ENCODE measurements at places on chromosomes 7 and 10.

- DNase-seq: no peak
Measured at GRCh38 chr7:2736411-2736914, 48.5 kb downstream of the AMZ1 start.

DNA sequence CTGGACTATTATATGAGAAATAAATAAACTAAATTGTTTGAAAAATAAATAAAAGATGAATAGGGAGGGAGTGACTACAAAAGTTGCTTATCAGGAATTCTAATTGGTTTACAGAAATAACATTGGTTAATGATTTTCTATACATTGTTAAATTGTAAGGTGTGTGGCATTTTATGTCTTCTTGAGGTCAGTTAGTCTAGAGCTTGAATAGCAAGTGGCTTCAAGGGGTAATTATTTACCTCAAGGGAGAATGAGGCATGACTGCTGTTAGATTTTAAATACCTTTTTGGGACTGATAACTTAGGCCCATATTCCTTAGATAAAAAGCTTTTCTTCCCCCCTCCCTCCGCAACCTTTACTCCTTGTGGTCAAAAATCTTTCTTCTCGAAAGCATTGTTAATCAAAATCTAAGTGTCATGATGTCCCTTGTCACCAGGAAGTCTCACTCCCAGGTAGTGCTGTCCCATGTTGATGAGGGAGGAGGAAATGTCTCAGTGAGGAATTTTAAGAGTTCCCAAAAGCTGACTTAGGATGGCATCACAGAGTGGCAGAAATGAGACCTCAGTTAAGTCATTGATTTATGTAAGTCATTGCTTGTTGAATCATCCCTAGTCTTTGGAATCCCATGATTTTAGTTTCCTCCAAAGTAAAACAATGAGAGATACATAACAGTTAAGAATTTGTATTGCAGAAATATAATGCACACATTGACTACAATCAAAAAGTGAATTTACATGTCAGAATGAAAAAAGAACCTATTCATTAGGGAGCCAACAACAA lies 71.5 kb downstream of the MAPK8 start:
- no peak for DNase-seq

- no peak for DNase-seq
Measured at GRCh38 chr10:77511498-77512218, 126.0 kb downstream of the KCNMA1 start.

GRCh38 chr10:11887381-11888227 lies 64.4 kb downstream of the PROSER2 start:
- no peak for DNase-seq

GRCh38 chr7:8217200-8218068 lies 44.5 kb downstream of the ICA1 start:
- no peak for DNase-seq

DNA sequence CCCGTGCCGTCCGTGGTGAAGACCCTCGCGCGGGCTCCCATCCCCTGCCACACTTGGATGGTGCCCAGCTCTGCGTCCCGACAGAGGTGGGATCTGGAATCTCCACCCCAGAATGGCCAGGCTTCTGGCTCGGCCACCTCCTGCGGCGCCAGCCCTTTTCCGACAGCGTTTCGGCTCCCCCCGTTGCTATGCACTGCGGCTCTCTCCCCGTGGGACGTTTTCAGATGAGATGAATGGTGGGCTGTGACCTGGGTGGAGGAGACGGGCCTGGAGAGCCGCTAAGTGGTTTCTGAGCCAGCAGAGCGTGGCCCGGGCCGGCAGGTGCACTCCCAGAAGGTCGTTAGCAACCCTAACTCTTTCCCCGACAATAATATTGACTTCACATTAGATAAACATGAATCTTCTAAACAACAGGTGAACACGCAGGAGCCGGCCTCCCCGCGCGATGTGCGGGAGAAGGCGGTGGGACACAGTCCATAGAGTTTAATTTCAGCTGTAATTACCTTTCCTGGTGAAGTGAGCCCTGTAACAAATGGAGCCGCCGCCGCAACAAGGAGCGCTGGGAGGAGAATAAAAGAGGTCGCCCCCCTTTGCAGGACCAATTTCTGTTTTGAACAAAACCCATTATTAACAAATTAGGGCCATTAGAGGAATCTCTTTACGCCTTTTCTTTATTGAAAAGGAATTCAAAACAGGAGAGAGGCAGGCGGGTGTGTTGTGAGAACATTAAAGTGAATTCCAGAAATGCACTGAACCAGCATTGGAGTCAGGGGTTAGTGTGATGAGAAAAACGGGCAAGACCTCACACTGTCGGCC lies 294.3 kb upstream of the PFKP start:
- no peak for DNase-seq

GRCh38 chr10:3972460-3973301 lies 187.7 kb upstream of the KLF6 start:
- no peak for DNase-seq

GRCh38 chr7:125154930-125155329 lies 225.3 kb upstream of the POT1 start:
- DNase-seq: no peak

DNA sequence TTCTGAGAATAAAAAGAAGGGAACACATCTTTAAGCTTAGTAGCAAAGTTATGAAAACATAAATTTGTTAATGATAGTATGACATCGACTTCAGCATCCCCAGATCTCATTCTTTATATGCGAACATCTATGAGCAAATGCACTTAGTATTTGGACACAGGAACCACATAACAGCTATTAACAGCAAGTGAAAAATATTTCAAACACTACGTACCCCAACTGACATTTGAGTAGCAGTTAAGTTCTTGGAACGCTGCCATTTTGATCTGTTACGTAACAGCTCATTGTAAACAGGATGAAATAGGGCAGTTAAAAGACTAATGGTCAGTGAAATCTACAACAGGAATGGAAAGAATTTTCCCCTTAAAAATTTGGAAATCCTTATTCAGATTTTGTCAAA lies 428.9 kb downstream of the TNS3 start:
- no peak for DNase-seq

GRCh38 chr10:102641402-102641801 lies 2.9 kb upstream of the TRIM8 start:
- DNase-seq: no peak

DNA sequence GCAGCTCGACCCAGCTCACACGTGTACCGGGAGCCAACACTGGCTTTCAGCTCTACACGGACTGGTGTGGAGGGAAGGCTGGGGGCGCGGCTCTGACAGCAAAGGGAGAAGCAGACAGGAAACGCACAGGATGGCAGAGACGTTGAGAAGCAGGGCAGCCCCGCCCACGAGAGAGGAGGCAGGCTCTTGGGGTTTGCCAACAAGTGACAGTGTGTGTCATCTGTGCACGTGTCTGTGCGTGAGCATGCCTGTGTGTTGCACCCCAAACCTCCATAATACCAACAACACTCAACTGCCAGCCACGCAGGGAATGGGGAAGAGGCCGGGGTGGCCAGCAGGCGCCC lies 64.4 kb upstream of the PDGFA start:
- no peak for DNase-seq

GRCh38 chr7:66333443-66333842 lies 128.3 kb downstream of the TPST1 start:
- no peak for DNase-seq

DNA sequence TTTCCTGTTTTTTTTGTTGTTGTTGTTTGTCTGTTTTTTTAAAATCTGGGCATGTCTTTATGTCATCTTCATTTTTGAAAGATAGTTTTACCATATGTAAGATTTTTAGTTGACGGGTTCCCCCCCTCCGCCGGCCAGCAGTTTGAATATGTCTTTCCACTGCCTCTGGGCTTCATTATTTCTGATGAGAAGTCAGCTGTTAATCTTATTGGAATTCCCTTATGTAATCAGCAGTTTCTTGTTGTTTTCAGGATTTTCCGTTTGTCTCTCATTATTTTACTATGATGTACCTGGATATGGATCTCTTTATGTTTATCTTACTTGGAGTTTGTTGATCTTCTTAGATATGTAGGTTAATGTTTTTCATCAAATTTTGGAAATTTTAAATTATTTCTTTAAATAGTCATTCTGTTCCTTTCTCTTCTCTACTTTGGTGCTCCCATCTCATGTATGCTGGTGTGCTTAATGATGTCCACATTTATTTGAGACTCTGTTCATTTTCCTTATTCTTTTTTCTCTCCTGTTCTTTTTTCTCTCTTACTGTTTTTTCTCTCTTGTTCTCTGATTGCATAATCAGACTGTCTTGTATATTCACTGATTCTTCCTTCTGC lies 9.7 kb downstream of the EXOC6 start:
- DNase-seq: no peak

DNA sequence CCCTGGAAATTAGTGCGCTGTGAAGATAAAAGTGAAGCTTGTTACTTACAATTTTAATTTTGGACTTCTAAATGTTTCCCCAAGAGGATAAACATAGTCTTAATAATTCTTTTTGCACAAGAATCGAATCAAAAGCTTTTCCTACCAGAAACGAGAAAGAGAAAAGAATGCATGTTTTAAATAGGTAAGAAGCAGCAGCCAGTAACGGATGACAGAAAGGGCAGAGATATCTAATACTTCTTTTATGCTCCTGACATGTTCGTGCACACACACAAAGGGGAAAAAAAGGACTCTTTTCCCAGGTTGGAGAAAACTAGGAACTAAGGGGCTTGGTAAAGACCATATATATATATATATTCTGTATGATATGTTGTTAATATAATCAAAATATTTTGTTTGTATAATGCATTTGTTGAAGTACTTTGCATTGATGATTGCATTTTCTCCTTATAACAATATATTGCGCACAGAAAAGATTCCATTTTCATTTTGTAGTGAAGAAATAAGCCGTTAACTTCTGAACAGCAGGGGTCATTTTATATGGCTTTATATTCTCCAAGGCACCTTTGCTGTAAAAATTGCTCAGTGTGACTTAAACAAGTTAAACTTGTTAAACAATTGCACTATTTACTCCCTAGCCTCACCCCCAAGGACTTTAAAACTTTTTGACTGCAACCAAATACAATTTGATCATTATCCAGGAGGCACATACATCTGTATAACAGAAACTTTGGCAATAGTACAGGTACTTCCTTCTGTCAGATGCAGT lies 2.2 kb downstream of the PRKAR2B start:
- DNase-seq: no peak

DNA sequence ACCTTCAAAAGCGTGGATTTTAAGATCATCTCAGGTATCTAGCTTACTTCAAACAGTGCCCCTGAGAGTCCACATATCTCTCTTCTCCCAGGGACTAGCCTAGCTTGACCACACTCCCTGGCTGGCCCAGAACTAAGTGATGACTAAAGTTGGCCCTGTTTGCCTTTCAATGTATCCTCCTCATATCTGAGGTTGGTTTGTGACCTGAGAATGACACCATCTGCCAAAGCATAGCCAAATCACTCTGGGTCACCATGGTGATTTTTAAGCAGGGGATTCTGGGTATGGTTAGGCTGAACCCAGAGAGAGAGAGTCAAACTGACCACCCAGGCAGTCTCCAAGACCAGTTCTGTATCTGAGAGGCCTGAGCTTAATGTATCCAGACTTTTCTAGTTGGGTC lies 16.2 kb downstream of the CNNM1 start:
- DNase-seq: no peak

DNA sequence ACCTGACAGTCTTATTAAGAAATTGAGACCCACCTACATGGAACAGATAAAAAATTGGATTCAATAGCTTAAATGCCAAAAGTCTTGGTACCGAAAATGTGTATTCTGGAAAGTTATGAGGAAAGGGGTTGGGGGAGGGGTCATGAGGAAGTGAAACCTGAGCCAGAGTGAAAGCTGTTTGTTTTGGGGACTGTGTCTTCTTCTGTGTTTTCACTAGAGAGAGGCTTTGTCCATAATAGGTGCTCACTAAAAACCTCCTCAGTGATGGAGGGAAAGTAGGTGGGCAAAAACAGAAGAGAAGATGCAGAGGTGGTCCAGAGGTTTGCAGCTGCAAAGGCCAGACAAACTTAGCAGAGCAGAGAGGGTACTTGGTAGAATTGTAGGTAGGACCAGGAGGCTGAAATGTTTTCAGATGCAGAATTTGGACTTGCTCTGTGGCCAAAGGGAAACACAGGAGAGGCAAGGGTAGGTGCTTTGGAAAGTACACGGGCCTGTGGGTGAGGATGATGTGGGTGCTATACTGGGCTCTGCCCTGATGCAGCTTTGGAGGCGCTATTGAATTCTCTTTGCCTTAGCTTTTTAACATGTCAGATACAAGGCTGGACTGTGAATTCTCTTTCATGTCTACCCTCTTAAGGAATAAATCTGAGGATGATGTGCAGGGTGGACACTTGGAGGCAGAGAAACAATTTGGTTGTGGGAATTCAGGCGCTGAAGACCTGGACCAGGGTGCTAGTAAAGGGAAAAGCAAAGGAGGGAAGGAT lies 254.6 kb downstream of the PTEN start:
- no peak for DNase-seq

DNA sequence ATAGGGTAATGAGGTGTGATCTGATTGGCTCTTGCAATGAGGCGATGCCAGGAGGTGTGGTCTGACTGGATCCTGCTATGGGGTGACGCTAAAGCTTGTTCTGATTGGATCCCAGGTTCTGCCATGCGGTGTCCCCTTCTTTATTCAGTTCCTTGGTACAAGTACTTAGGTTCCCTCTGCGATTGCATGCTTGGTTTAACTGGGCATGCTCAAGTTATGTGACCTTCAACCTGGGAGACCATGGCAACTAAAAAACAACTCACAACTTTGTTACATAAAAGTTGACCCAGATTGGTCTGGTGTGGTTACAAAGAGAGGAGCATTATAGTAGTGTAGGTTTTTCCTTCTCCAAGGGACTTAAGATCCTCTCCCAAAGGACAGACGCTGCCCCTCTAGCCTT lies 49.5 kb upstream of the DNAJC1 start:
- DNase-seq: no peak

DNA sequence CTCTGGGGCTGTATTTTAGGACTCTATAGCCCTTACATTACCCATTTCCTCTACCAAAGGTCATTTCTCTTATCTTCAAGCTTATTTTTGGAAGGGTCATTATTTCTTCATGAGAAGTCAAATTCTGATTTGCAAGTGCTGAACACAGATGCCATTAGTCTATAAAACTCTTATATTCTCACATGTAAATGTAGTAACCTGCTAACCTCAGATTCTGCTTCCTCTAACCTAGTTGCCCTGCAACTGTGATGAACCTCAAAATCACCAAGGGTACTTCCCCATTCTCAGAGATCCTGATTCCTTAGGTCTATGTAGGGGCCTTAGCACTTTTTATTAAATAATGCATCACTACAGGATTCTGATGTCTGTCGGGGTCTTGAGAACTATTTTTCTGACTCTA lies 6.3 kb downstream of the FAS start:
- no peak for DNase-seq

DNA sequence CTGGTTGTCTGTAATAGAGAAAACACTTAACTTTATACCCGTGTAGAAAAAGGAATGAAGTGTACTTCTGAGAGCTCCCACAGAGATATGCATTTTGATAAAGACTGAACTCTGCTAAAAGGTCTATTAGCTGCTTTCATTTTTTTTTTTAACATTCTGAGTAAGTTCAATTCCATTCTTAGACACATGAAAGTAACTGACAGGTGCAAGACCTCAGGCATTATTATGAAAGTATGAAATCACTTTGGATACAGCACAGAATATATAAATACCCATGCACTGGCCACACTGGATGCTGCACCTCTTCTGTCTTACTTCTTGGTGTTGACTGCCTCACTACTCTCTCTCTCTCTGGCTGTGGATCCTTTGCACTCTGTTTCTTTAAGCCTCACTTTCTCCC lies 46.2 kb downstream of the VWDE start:
- DNase-seq: no peak

Measured in iPS DF 6.9 (cell line).